Stimulated activated CD4-positive, alpha-beta T cell treated with anti-CD3 and anti-CD28 coated beads, TNF-alpha, amount 100 ng/mL, for 48 hours (primary cell): ENCODE measurements at places on chromosomes 12 and 14.

GRCh38 chr12:40551466-40551865 lies 140.8 kb upstream of the CNTN1 start:
- no peak for DNase-seq

GRCh38 chr12:52643233-52644077 lies 8.6 kb downstream of the KRT2 start:
- DNase-seq: no peak

DNA sequence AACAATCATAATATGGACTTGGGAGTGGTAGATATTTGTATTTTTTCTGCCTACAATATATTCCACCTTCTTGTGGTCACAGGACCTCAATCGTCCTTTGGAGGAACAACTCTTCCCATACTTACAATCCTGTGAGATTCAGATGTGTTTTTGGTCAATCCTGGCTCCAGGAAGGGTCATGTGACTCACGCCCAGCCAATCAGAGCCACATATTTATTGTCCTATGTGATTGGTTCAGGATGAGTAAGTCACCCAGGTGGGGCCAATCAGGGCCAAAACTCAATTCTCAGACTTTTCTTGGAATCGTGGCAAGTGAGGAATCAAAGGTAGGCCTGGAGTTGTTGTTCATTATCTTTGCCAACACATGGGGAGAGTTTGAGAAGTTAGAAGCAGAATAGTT lies 264.9 kb downstream of the SUDS3 start:
- no peak for DNase-seq

DNA sequence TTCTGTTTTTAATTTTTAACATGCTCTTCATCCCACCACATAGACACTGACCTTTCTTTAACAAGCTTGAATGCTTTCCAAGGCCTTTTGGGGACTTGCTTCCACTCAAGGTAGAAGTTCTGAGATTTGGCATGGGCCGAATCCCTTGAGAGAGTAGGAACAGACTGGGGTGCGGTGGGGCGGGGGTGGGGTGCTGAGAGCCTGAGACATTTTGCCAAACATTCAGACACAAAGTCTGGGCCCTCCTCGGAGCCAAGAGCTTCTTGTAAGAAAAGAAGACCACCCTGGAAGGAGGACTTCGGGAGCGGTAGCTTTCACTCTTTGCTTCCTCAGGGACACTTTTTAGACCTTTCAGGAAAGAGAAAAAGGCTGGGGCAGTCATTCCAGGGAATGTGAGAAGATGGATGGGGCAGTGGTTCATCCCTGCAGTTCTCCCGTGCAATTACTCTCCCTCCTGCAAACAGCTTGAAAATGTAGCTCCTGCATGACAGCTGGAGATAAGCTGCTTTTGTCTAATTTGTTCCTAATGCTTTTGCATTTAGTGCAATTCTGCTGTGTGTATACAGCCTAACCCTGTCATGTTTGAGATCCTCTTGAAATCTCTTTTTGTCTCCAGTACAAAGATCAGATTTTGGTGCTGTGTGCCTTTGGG lies 16.3 kb upstream of the MYO1H start:
- no peak for DNase-seq

DNA sequence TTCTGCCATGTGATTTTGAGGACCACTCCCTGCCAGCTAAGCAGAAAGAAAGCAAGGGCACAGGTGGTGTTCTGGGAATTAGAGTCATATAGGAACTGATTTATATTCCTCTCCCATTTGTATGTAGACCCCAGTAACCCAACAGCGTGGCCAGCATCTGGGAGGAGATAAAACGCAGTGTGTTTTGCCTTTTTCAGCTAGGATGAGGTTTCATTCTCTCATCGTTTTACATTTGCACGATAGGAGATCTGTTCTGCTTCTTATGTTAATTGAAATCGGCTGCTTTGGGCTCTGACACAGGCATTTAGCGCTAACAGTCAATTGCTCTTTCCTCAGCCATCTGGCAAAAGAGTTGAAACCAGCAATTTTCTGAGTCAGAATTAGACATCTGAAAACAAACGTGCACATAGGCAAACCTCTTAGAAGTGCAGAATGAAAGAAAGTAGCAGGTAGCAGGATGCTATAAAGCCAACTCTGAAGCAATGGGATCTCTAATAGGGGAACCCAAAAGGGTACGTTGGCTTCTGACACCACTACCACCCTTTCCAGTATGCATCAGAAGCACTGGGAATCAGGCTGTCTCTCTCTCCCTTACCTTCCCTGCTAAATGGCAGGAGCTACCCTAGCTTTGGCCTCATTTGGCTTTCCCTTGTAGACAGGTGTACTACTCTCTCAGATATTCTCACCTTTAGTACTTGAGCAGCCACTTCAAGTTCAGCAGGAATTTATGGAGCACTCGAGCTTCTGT lies 219.1 kb downstream of the PHLDA1 start:
- no peak for DNase-seq

- no peak for DNase-seq
Measured at GRCh38 chr12:51442324-51442723, 17.7 kb downstream of the SLC4A8 start.

- DNase-seq: no peak
Measured at GRCh38 chr12:120971299-120972180, 6.8 kb upstream of the HNF1A start.

DNA sequence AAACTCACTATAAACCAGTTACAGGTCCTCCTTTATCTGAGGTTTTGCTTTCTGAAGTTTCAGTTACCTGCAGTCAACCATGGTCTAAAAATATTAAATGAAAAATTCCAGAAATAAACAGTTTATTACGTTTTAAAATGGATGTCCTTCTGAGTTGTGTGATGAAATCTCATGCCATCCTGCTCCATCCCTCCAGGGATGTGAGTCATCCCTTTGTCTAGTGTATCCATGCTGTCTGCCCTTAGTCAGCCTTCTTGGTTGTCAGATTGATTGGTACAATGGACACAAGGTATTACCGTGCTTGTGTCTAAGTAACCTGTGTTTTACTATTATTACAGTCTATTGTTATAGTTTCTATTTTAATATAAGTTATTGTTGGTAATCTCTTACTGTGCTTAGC lies 328.3 kb downstream of the APAF1 start:
- DNase-seq: no peak

DNA sequence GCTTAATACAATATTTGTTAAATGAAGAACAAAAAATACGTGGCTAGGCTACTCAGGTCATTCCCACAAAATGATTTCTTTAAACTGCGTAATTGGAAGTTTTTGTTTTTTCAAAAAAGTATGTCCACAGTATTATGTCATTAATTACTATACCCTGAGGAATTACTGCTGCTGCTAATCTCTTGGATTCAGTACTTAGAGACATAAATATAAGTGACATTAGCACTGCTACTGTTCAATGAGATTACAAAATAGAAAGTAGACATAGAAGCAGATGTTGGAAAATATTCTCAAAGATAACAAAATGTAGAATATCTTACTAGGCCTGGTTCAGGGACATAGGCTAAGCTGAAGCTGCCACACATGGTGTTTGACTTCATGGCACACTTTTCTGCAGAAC lies 36.3 kb downstream of the HMGA2 start:
- no peak for DNase-seq

DNA sequence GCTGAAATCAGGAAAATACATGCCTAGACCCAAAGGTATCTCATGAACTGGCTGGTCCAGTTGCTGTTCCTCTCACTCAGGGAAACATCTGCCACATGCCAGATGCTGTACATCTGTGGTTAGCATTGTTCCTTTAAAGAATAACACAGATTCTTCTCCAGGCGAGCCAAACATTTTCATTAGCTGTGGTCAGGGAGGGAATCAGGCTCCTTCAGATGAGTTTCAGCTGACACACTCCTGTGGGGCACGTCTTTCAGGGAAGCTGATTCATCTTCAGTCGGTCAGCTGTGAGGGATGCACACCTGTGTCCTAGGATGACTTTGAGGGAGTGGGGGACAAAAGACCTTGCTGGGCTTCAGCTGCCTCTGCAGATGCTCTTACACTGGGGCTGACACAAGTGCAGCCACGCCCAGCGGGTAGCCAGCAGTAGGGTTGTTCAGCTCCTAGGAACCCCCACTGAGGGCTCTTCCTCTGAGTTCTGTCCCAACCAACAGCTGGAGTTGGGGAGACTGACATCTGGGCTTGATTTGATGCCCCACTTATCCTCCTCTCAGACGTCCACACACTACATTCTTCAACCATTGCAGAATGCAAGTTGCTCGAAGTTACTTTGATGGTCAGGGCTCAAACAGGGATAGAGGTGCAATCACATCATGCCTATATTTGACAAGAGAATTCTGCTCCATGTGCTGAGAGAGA lies 155.0 kb downstream of the NUAK1 start:
- DNase-seq: no peak

DNA sequence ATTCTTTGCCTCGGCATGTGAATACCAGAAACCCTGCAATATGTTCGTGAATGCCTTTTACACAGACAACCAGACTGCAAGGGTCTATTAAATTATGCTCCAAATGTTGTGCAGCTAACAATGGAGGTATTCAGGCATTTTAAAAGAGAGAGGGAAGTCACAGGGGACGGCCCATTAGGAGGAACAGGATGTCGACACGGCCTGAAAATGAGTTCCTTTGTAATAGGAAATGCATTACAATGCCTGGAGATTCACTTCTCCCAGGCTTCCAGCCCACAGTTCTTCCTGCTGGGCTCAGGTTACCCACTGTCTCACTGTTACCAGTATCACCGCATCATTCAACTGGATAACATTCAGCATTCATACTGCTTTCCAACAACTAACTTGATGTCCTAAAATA lies 2.5 kb downstream of the DUSP6 start:
- DNase-seq: no peak

- no peak for DNase-seq
Measured at GRCh38 chr12:64099397-64099796, 122.7 kb downstream of the KICS2 start.

- no peak for DNase-seq
Measured at GRCh38 chr12:119463211-119463926, 128.8 kb downstream of the CCDC60 start.

DNA sequence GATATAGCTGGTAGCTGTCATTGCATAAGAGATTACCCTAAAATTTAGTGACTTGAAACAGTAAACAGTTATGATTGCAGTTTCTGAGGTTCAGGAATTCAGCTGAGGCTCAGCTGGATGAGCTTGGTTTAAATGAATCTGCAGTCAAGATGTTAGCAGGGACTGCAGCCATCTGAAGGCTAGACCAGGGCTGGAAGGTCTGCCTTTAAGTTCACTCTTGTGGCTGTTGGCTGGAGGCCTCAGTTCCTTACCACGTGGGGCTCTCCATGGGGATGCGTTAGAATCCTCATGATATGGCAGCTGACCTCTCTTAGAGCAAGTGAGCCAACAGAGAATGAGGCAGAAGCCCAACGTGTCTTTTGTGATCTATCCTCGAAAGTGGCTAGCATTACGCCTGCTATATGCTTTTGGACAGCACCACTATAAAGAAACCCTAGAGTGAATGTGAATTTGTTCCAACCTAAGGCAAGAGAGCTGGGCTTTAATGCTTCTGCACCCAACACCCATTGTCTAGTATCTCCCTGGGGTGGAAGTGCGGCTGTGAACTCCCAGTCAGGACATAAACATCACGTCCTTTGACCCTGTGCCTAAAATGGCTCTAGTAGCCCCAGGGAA lies 26.0 kb downstream of the HSPB8 start:
- no peak for DNase-seq

- no peak for DNase-seq
Measured at GRCh38 chr12:31205054-31205453, 120.9 kb downstream of the SINHCAF start.

GRCh38 chr14:35414365-35414764 lies 9.8 kb upstream of the NFKBIA start:
- DNase-seq: no peak
